ENCODE measurements at places on chromosomes 13 and 19. TPM values are rescaled to one million over a fixed set of nuclear protein-coding genes. Genes with fewer than 3 reads are reported as not detected.

- no peak for DNase-seq
Measured at GRCh38 chr13:75236774-75237173, 245.2 kb downstream of the TBC1D4 start.

- DNase-seq, result no peak
Measured at GRCh38 chr13:45132369-45133064, 12.2 kb downstream of the GTF2F2 start.

GRCh38 chr13:36850790-36851438, 31.9 kb downstream of the RFXAP start:
- DNase-seq, result no peak

DNA sequence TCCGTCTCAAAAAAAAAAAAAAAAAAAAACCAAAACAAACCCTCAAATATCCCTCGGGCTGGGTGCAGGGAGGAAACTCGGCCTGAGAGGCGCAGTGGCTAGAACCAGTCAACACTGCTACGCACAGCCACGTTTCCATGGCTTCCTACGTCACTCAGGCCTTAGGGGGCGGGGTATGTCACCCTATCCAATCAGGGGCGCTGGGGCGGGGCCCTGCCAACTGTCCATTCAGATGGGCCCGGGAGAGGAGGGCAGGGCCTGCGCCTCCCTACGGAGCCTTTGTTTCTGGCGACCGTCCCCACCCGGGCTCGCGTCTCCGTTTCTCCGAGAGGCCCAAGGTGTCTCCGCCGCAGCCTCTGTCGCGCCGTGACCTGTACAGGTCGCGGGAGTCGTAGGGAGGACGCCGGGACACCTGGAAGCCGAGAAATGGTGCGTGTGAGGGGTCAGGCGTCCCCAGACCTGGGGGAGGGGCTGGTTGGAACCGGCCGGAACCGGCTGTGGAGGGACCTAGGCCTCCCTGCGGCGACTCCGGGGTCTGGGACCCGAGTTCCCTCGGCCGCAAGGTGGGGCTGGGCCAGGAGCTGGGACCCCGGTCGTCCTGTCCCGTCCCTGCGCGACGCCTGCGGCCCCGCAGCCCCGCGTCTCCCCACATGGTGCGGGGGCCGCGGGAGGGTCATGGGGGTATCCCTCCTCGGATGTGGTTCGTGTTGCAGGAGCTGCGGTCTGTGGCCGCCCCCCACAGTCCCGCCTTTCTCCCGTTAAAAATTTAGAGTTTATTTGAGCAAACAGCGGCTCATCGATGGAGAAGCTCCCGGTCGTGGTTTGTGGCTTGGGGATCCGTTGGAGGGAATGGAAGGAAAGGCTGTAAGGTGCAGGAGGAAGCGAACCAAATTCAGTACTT, at the start of gene ZNF627:
ZNF627 (plus strand) TSS at position 282 of the 901 bp plus-strand sequence; CDS start at position 427, 145 bp downstream.
- peak; percentile 99 for DNase-seq

The ZBTB32 gene
- total RNA-seq, result not detected

Measured in mucosa of descending colon (tissue), 3 donors.